ENCODE measurements at places on chromosomes 12 and 14.

GRCh38 chr12:9868311-9868801, 798 bp downstream of the CLEC2B start:
- DNase-seq: no peak

DNA sequence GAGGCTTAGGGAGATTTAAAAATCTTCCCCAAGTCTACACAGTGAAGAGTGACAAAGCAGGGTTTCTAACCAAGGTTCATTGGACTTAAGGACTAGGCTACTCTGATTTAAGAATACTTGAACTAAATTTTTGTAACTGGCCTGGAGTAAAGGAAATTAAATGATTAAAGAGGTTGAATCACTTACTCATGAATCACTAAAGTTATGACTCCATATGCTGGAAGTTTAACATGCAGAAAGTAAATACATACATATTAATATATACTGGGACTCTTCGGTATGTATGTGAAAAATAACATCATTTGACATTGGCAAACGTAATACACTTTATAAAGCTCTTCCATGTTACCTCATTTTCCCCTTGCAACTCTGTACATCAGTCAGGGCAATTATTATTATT, 322.9 kb downstream of the KCNH5 start:
- no peak for DNase-seq

DNA sequence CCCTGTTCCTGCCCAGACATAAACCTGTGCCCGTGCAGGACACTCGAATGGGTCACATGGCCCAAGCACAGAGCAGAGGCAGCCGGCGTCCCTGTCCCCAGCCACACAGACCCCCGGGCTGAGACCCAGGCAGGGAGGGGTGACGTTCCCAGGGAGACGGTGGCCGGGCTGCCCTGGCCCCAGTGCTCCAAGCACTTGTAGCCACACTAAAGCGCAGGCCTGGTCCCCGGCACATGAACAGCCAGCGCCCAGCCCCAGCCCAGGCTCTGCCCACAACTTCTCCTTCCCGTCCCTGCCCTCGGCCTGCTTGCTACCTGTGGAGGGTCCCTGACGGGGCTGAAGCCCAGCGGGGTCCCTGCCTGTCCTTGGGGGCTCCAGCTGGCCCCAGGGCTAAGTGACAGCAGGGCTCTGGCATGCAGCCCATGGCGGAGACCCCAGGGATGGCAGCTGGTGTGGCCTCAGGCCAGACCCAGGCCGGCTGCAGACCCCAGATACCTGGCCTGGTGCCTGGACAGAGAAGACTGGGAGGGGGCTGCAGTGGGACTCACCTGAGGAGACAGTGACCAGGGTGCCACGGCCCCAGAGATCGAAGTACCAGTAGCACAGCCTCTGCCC, 338.4 kb downstream of the TMEM121 start:
- DNase-seq: no peak

- DNase-seq: no peak
These were observed 12.0 kb downstream of the KIF26A start for GRCh38 chr14:104150136-104151025.

- peak; percentile 76 for DNase-seq
These were observed 71.3 kb downstream of the ANKRD9 start for GRCh38 chr14:102437997-102438915.

- DNase-seq: no peak
These were observed 8.1 kb downstream of the TMEM179 start for GRCh38 chr14:104596451-104596918.

DNA sequence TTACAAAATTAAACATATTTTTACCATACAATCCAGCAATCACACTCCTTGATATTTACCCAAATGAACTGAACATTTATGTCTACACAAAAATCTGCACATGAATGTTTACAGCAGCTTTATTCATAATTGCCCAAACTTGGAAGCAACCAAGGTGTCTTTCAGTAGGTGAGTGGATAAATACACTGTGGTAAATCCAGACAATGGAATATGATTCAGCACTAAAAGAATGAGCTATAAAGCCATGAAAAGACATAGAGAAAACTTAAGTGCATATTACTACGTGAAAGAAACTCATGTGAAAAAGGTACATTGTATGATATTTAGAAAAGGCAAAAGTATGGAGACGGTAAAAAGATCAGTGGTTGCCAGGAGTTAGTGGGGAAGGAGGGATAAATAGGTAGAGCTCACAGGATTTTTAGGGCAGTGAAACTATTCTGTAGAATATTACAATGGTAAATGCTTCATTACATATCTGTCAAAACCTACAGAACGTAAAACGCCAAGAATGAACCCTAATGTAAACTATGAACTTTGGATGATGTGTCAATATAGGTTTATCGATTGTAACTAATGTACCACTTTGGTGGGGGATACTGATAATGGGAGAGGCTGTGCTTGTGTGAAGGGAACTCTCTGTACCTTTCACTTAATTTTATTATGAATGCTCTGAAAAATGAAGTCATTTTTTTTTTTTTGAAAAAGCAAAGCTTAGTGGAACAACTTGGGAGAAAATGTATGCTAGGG, 295.7 kb downstream of the CEP128 start:
- DNase-seq: no peak
